ENCODE measurements at places on chromosomes 6 and 20. TPM values are rescaled to one million over a fixed set of nuclear protein-coding genes. Genes with fewer than 3 reads are reported as not detected.

The GHRH gene
- not detected for total RNA-seq

The ATP6V1G2 gene
- 0.43 TPM for total RNA-seq

The ELOVL4 gene
- 1.8 TPM for total RNA-seq

The TCF15 gene
- total RNA-seq = 2.5 TPM

The MOCS1 gene
- 18.3 TPM for total RNA-seq

The RBM24 gene
- 15.7 TPM for total RNA-seq

The XKR7 gene
- total RNA-seq = not detected

The UNC5CL gene
- 0.42 TPM for total RNA-seq

The ESR1 gene
- total RNA-seq = 9.4 TPM

The SMPDL3A gene
- total RNA-seq = 7.0 TPM

The PRR18 gene
- 0.95 TPM for total RNA-seq

The SLC17A3 gene
- total RNA-seq = not detected

The LY6G6D gene
- total RNA-seq = not detected

The CASS4 gene
- total RNA-seq = 2.1 TPM

The VGLL2 gene
- not detected for total RNA-seq

The KCNK15 gene
- 4.5 TPM for total RNA-seq

The MUC22 gene
- total RNA-seq = not detected

The SFT2D1 gene
- 29.2 TPM for total RNA-seq

The ADAM33 gene
- 52.0 TPM for total RNA-seq

The TPBG gene
- 15.2 TPM for total RNA-seq

The DEFB110 gene
- not detected for total RNA-seq

The SLC22A16 gene
- total RNA-seq = 1.6 TPM

The PRRT1 gene
- total RNA-seq = 3.6 TPM

The CTAGE9 gene
- total RNA-seq = not detected

The FRK gene
- 5.1 TPM for total RNA-seq

The WFDC5 gene
- total RNA-seq = not detected

The ANGPT4 gene
- 1.1 TPM for total RNA-seq

The SMOC2 gene
- 77.6 TPM for total RNA-seq

The TNXB gene
- total RNA-seq = 189 TPM

The POPDC3 gene
- total RNA-seq = not detected

The DDO gene
- 2.7 TPM for total RNA-seq

The C6orf132 gene
- total RNA-seq = 5.5 TPM

Measured in posterior vena cava (tissue), 2 donors.